ENCODE measurements at places on chromosomes 13 and 19. TPM values are rescaled to one million over a fixed set of nuclear protein-coding genes. Genes with fewer than 3 reads are reported as not detected.

Gene RASL11A
- 2.6 TPM for total RNA-seq

Gene FXYD3
- total RNA-seq = 16.9 TPM

Gene NANOS3
- 0.79 TPM for total RNA-seq

Gene SHISA7
- 0.05 TPM for total RNA-seq

Gene MYPOP
- 4.7 TPM for total RNA-seq

Gene GIPC3
- 0.34 TPM for total RNA-seq

Gene P2RY11
- 2.5 TPM for total RNA-seq

Gene CYP2A6
- total RNA-seq = not detected

Gene ASPDH
- 0.49 TPM for total RNA-seq

GRCh38 chr13:61162106-61162505 is 253.5 kb downstream of the PCDH20 start:
- no peak overlapping the region for H3K4me3 ChIP-seq
- H3K4me1 ChIP-seq = no peaks in the 10 kb centered on the region
- no peak for DNase-seq
- no peak overlapping the region for H3K27ac ChIP-seq
- no peaks in the 10 kb centered on the region for H3K36me3 ChIP-seq

DNA sequence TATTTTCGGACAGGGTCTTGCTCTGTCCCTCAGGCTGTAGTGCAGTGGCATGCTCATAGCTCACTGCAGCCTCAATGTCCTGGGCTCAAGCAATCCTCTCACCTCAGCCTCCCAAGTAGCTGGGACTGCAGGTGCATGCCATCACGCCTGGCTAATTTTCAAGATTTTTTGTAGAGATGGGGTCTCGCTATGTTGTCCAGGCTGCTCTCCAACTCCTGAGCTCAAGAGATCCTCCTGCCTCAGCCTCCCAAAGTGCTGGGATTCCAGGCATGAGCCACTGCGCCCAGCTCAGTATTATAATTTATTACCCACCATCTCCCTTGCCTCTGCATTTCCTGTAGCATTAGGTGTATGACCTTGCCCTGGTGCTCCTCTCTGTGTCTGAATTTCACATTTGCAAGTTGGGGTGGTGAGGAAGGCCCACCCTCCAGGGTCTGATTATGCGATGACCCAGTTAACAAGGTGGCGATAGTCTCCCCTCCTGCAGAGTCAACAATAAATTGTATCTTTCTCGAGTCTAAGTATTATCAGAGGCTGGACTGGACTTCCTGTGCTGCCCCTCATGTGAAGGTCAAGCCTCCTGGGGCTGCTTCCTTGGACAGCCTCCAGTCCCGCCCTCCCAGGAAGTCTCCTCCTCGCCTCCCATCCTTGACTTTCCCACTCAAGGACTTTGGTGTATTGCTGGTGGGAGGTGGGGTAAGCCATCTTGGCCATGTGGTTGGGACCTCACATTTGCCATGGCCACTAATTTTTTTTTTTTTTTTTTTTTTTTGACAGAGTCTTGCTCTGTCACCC is 1.5 kb upstream of the TUBB4A start:
- peaks cover 2% of the 10 kb centered on the region for H3K4me1 ChIP-seq
- no peak for DNase-seq
- H3K36me3 ChIP-seq = no peaks in the 10 kb centered on the region
- H3K4me3 ChIP-seq = no peak overlapping the region
- no peaks in the 10 kb centered on the region for H3K27me3 ChIP-seq
- H3K27ac ChIP-seq = no peak overlapping the region

DNA sequence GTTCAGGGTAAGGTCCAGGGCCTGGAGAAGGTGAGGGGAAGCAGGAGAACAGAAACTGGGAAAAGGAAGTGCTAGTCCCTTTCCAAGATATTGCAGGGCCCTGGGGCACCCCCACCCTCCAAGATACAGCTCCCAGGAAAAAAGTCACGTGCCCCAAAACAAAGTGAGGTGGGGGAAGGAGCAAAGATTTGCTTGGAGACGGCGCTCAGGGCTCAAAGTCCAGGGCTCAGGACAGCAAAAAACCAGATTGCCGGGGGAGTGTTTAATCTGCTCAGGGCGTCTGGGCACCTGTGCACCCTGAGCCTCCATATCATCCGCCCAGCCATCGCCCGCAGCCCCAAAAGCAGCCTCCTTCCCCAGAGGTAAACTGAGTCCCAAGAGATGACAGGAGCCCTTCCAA is 6.3 kb downstream of the SMIM24 start:
- H3K36me3 ChIP-seq = no peaks in the 10 kb centered on the region
- H3K27me3 ChIP-seq = no peaks in the 10 kb centered on the region
- peak; percentile 49 for DNase-seq

GRCh38 chr19:39704181-39705044 is at the start of gene LGALS14:
LGALS14 (plus strand) TSS chr19:39704481; CDS start chr19:39704529, 48 bp downstream.
- H3K4me1 ChIP-seq = no peaks in the 10 kb centered on the region
- no peak for DNase-seq
- H3K27me3 ChIP-seq = no peaks in the 10 kb centered on the region
- no peaks in the 10 kb centered on the region for H3K36me3 ChIP-seq

- H3K4me3 ChIP-seq = no peak within 1 kb of the TSS
- no peak for DNase-seq
- H3K27me3 ChIP-seq = no peaks in the 10 kb centered on the region
- H3K27ac ChIP-seq = no peak within 1 kb of the TSS
- H3K36me3 ChIP-seq = no peaks in the 10 kb centered on the region
Measured at GRCh38 chr13:37598597-37598996, at the start of gene POSTN. POSTN (minus strand) TSS chr13:37598768; CDS start chr13:37598726, 42 bp downstream.

DNA sequence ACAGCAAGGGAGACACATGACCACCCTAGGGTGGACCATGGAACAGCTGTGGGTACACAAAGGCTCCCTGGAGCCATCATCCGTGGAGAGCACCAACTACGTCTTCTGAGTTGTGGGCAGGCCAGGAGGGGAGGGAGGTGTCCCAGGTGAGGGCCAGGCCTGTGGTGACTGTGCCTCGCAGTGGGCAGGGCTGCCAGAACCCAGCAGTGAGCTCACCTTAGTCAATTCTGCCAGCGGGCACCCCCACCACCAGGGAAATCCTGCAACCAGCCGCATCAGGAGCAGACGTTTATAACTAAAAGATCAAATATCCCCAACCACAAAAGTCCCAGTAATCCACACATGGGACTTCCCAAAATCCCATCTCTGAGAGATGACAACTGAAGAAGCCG is 19.6 kb downstream of the ELL start:
- peaks cover 36% of the 10 kb centered on the region for H3K4me1 ChIP-seq
- no peak for DNase-seq
- H3K27ac ChIP-seq = no peak overlapping the region
- no peaks in the 10 kb centered on the region for H3K27me3 ChIP-seq
- no peaks in the 10 kb centered on the region for H3K36me3 ChIP-seq
- H3K4me3 ChIP-seq = no peak overlapping the region

DNA sequence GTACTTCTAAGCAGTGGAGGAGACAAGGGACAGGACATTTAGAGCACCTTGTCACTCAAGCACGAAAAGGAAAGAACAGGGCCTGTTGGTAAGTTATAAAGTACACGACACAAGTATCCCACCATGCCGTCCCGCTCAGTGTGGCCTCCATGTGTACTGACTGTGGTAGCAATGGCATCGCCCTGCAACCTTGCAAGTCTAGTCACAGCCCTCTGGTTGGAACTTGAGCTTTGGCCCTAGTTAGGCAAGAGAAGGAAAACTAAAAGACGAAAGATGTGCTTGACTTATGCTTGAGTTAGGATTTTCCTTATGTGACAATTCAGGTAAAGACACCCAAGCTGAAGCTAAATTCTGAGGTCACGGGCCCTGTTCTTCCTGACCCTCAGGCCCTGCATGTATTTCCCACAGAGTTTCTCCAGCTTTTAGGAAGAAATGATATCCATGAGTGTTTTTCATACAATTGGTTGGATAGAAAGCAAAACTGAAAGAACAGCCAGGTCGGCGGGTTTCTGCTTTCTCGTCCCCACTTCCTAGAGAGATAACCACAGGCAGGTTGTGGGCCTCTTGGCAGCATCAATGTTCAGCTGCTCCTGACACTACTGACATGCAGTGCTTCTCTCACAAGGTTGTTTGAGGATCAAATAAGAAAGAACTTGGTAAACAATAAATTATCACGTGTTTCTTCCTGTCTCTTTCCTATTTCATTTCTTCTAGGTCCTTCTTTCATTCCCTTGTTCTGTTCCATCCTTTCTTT is 216.2 kb downstream of the IRS2 start:
- H3K4me1 ChIP-seq = no peaks in the 10 kb centered on the region
- no peak overlapping the region for H3K4me3 ChIP-seq
- no peak for DNase-seq
- H3K27ac ChIP-seq = no peak overlapping the region

GRCh38 chr13:75010941-75011340 is 471.0 kb downstream of the TBC1D4 start:
- no peaks in the 10 kb centered on the region for H3K27me3 ChIP-seq
- H3K4me3 ChIP-seq = no peak overlapping the region
- no peak for DNase-seq
- no peaks in the 10 kb centered on the region for H3K36me3 ChIP-seq
- H3K4me1 ChIP-seq = no peaks in the 10 kb centered on the region

DNA sequence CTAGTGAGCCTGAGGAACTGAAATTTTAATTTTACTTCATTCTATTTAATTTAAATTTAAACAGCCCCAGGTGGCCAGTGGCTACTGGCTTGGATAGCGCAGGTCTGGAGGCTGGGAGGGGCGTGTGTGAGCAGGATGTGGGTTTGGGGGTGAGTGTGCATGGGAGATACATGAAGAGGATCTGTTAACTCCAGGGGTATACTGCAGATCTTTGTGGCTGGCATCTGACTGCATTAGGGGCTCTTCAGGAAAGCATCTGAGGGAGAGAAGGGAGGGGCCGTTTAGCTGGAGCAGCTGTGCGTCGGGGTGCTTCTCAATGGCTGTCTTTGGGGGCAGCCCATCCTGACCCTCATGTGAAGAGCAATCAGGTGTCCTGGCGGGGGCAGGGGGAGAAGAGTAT is 6.8 kb downstream of the SHANK1 start:
- H3K4me1 ChIP-seq = no peaks in the 10 kb centered on the region
- H3K4me3 ChIP-seq = no peak overlapping the region
- H3K27ac ChIP-seq = no peak overlapping the region
- H3K36me3 ChIP-seq = no peaks in the 10 kb centered on the region
- DNase-seq = no peak
- H3K27me3 ChIP-seq = no peaks in the 10 kb centered on the region

DNA sequence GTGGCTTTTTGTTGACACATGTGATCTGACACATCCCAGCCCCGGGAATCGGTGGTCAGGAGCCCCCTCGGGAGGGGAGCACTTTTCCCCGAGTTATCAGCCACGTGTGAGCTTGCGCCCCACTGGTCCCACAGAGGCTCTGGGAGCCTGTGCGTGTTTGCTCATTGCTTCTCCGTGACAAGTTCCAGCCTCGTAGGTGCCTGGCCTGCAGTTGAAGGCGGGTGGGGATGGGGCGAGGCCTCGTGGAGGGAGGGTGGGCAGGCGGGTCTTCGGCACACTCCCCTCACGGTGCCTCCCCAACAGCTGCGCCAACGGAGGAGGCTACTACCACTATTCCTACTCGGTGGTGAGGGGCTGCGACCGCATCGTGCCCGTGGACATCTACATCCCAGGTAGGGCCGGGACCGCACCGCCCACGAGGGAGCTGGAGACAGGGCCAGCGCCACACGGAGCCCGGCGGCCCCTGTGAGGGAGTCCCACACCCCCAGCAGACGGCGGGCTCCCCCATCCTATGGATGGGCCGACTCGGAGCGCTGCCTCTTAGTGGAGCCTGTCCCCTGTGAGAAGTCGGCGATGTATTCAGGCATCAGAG is 8.3 kb downstream of the GAMT start:
- no peak for DNase-seq
- no peaks in the 10 kb centered on the region for H3K36me3 ChIP-seq
- H3K4me3 ChIP-seq = no peak overlapping the region
- no peak overlapping the region for H3K27ac ChIP-seq

DNA sequence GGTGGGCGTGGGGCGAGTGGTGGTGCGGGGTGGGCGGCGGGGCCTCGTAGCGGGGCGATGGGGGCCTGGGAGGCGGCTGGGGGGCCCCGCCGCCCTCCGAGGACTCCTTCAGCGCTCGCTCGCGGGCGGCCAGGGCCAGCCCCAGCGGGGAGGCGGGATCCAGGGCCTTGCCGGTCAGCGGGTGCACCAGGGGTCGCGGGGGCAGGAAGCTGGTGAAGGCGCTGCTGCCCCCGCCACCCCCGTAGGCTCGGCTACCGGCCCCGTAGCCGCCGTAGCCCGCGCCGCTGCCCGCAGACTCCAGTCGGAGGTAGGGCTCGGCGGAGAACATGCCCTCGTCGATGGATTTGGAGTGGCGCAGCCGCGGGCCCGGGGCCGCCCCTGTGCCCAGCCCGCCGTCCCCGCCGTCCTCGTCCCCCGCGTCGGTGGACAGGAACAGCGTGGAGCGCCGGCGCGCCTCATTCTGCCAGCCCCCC is 18.6 kb downstream of the C19orf81 start:
- H3K36me3 ChIP-seq = no peaks in the 10 kb centered on the region
- H3K4me3 ChIP-seq = no peak overlapping the region
- DNase-seq = no peak
- H3K4me1 ChIP-seq = no peaks in the 10 kb centered on the region
- H3K27ac ChIP-seq = no peak overlapping the region

DNA sequence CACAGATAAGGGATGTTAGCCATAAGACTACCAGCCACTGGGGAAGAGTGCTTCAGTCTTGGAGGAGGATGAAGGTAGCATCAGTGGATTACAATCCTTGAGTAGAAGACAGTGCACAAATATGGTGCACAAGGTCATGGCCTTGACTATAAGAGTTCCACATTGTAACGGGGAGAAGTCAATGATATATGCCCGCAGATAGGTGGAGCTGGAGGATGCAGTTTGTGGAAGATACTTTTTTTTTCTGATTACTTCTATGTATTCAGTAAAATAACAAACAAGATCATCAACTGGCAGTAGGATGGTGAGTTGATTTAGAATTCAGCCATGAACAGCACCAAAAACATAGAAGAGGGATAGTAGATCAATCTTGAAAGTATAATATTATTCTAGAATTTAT is 926.8 kb upstream of the MIR17HG start:
- H3K36me3 ChIP-seq = no peaks in the 10 kb centered on the region
- no peak overlapping the region for H3K4me3 ChIP-seq
- no peaks in the 10 kb centered on the region for H3K27me3 ChIP-seq
- no peak overlapping the region for H3K27ac ChIP-seq

GRCh38 chr19:34493038-34493648 is 11.6 kb downstream of the WTIP start:
- H3K4me1 ChIP-seq = no peaks in the 10 kb centered on the region
- no peaks in the 10 kb centered on the region for H3K36me3 ChIP-seq
- no peak overlapping the region for H3K4me3 ChIP-seq
- DNase-seq = no peak

GRCh38 chr13:42981317-42981716 is 10.7 kb downstream of the EPSTI1 start:
- no peaks in the 10 kb centered on the region for H3K27me3 ChIP-seq
- no peaks in the 10 kb centered on the region for H3K36me3 ChIP-seq
- no peak overlapping the region for H3K4me3 ChIP-seq
- no peak for DNase-seq
- H3K4me1 ChIP-seq = peaks cover 5% of the 10 kb centered on the region
- no peak overlapping the region for H3K27ac ChIP-seq

- DNase-seq = peak; percentile 20
- H3K4me1 ChIP-seq = peaks cover 4% of the 10 kb centered on the region
- no peak overlapping the region for H3K27ac ChIP-seq
Measured at GRCh38 chr13:46721054-46721453, 75.9 kb downstream of the ESD start.
